ENCODE measurements at places on chromosomes 2 and 18. TPM values are rescaled to one million over a fixed set of nuclear protein-coding genes. Genes with fewer than 3 reads are reported as not detected.

DNA sequence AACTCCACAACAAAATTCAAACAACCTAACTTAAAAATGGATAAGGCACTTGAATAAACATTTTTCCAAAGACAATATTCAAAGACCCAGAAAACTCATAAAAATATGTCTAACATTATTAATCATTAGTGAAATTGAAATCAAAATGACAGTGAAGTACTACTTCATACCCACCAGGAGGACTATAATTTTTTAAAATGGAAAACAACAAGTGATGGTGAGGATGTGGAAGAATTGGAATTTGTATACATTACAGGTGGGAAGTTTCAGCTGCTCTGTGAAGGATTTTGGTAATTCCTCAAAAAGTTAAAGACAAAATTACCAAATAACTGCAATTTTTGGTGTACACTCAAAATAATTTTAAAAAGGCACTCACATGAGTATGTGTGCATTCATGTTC, 920.0 kb downstream of the TDRD15 start:
- DNase-seq: no peak

LRP1B gene
- total RNA-seq: 0.13 TPM

GRCh38 chr2:97885841-97886240, 109.9 kb downstream of the TMEM131 start:
- no peak for DNase-seq

SERPINB8 gene
- 6.7 TPM for total RNA-seq

Data from dermis microvascular lymphatic vessel endothelial cell (primary cell).